Vagina (tissue), 2 donors: ENCODE measurements at places on chromosomes 12 and 14. TPM values are rescaled to one million over a fixed set of nuclear protein-coding genes. Genes with fewer than 3 reads are reported as not detected.

The GPRC5D gene
- not detected for total RNA-seq

The FICD gene
- total RNA-seq = 6.9 TPM

The DTX3 gene
- total RNA-seq = 22.1 TPM

The RTL1 gene
- total RNA-seq = not detected

The DACT1 gene
- 9.8 TPM for total RNA-seq

The CIDEB gene
- 16.0 TPM for total RNA-seq

The PLD4 gene
- total RNA-seq = not detected

The CPNE6 gene
- total RNA-seq = not detected

The CLEC4D gene
- not detected for total RNA-seq

The STAT6 gene
- 146 TPM for total RNA-seq

The CCDC197 gene
- not detected for total RNA-seq

The ERBB3 gene
- total RNA-seq = 53.8 TPM

The KCNC2 gene
- total RNA-seq = 0.25 TPM

The CLEC1A gene
- total RNA-seq = 2.2 TPM

The PPFIA2 gene
- total RNA-seq = 5.2 TPM
